ENCODE measurements at places on chromosomes 4 and X.

- no peak for DNase-seq
Observed at GRCh38 chr4:161172396-161173026, 991.3 kb downstream of the FSTL5 start.

DNA sequence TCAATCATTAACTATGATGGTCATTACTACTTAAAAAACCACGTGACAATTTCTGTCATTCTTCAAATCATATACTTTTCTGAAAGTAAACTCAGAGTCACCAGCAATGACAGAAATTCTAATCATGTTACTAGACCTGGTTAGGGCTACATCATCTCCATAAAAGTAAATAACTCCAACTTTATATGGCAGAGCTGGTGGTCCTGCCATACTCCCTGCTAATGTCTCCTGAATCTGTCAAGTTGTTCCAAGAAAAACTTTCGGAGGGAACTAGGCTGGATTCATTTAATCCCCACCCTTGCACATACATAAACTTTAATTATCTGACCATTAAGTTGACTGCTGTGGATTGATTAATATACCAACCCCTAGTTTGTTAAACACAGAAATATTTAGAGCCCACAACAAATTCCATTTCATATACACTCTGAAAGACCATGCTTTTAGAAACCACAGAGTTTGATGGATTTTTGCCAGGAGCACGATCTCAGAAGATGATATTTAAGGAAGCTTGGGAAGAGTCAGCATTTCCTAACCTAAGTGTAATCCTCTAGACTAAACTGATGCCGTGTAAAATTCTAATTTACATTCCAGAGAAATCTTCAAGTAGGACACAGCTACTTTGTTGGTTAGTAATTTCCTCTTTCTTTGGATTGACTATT lies 577.0 kb downstream of the FAT4 start:
- DNase-seq, result no peak

DNA sequence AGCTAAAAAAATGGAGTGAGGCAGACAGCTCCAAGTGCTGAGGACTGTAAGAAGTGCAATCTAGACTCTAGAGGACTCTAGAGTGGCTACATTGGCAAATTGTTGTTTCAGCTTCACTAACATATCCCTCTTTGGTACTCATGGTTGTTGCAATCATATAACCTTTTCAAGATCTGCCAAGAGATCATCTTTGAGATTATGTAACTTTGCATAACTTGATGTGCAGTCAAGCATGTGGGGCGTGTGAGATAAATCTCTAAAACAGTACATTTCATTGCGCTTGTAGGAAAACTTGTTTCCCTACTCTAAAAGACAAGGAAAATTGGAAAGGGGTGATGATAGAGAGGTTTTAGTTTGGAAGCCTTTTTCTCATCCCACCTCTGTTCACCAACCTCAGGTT lies 11.2 kb upstream of the BRS3 start:
- DNase-seq, result no peak

- peak; percentile 24 for DNase-seq
Observed at GRCh38 chrX:123976706-123977316, 15.3 kb downstream of the STAG2 start.

GRCh38 chrX:20252381-20253231 lies 14.1 kb downstream of the RPS6KA3 start:
- no peak for DNase-seq

DNA sequence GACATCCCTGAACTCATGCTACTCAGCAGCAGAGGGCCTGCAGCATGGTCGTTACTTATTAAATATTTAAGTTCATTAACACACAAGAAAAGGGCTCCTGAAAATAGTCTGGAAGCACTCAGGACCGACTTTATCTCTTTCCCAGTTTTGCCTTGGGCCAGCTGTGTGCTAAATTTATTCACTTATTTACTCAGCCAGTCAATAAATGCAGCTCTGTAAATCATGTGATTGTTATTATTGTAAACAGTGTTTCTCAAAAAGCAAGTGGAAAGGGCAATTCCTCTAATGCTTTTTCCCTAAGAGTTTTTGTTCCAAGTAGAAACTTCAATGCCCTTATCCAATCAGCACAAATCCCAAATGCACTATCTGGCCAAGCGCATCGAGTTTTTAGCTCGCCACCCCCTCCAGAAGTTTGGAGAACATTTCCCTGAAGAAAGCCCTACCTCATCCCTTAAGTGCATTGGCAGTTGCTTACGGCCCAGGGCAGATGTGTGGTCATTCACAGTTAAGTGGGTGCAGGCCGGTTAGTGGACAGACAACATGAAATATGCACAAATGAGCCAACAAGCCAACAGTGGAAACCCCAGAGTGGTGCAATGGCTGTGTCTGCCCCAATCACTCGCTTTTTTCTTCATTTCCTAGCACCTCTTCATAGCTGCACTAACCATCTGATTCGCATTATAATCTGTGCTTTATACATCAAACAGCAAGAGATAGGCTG lies 125.8 kb downstream of the SMIM20 start:
- no peak for DNase-seq

- no peak for DNase-seq
Observed at GRCh38 chr4:26736621-26737020, 124.0 kb upstream of the STIM2 start.

GRCh38 chrX:132591719-132592275 lies 103.0 kb upstream of the MBNL3 start:
- DNase-seq, result no peak

DNA sequence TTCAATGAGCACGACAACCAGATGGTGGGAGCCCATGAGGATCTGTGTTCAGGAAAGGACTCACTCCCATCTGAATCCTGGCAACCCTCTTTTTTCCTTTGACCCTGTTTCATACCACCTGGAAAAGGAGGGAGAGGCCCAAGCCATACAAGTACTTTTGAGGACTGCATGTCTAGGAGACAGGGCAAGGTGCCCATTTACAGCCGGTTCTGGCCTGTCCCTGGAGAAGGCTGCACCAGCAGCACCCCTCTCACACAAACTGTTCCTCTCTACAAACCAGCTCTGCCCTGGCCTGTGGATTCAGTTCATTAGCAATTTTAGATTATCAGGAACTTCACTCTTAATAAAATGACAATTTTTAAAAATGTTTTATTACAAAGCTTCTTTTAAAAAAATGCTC lies 57.5 kb downstream of the HADH start:
- DNase-seq, result no peak

GRCh38 chr4:184598753-184599491 lies 50.3 kb downstream of the CASP3 start:
- DNase-seq, result no peak

- no peak for DNase-seq
Observed at GRCh38 chr4:2695346-2696060, 60.6 kb downstream of the TNIP2 start.

GRCh38 chr4:94290245-94290644 lies 52.4 kb downstream of the HPGDS start:
- no peak for DNase-seq

DNA sequence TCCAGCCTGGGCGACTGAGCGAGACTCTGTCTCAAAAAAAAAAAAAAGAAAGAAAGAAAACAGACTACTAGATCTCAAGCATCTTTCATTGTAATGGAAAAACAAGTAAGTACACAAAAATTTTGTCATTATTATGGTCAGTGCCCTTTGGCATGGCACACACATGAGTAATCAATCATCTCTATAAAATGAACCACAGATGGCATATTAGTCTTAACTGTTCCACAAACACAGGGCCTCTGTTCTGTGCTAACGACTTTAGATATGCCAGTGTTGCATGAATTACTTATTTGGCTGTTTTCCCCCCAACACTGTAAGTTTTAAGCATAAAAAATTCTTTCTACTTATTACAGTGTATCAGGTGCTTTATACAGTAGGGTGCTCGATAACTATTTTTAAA lies 90.4 kb downstream of the COX7B2 start:
- no peak for DNase-seq

DNA sequence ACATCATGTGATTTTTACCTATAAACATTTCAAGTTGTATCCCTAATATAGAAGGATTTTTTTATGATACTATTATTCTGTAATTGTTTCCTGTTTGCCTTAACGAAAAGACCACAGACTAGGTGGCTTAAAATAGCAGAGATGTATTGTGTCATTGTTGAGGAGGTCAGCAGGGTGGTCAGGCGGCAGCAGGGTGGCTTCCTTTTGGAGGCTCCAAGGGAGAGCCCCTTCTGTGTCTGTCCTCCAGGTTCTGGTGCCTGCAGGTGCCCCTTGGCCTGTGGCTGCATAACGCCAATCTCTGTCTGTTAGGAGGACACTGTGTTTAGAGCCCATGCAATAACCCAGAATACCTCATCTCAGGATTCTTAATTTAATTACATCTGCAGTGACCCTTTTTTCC lies 118.1 kb downstream of the TBL1X start:
- DNase-seq, result no peak

DNA sequence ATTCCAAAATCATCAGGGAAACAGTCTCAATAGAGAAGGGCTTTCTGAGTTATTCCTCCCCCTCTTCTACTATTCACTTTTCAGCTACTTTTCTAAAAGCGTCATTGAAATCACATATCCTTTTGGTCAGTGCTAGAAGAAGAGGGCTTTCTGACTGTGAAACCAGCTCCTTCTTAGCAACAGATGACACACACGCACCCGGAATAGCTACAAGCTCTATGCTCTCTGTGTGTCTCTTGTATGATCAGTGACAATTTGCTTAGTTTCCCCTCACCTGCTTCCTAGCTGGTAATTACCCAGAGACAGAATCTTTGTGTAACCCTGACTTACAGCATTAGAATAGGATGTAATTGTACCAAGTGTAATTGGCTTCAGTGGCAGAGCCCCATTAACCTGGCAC lies 268.1 kb upstream of the SLITRK2 start:
- DNase-seq, result no peak

DNA sequence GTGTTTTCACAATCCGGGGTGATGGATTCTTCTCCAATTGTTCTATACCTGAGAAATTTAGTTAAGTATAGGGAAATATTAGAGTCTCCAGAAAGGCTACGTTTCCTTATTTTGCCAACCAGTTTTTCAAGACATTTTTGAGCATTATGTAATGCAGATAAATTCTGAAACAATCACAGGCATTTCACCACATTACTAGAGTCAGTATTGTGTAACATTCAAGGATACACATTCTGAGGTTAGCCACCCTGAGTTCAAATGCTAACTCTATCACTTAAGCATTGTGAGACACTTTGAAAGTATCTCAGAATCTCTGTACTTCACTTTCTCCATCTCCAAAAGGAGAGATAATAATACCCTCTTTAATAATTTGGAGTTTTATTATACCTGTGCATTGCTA lies 10.6 kb downstream of the SULT1B1 start:
- DNase-seq, result no peak

DNA sequence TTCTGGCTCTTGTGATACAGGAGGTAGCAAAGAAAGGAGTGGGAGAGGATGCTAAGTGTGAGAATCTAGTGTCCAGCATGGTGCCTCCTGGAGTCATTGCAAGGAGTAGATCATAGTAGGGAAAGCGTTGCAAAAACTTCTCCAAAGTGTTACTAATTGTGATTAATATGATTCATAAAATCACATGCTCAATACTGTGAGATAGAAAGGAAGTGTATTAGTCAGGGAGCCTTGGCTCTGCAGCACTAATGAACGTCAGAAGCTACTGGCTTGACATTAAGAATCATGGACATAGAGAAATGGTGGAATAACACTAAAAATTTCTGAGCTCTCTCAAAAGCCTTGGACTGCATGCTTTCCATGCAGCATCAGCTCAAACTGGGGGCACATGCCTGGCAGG lies 299.1 kb downstream of the EVC2 start:
- no peak for DNase-seq

- DNase-seq, result no peak
Observed at GRCh38 chr4:125681240-125681639, 366.5 kb downstream of the FAT4 start.

DNA sequence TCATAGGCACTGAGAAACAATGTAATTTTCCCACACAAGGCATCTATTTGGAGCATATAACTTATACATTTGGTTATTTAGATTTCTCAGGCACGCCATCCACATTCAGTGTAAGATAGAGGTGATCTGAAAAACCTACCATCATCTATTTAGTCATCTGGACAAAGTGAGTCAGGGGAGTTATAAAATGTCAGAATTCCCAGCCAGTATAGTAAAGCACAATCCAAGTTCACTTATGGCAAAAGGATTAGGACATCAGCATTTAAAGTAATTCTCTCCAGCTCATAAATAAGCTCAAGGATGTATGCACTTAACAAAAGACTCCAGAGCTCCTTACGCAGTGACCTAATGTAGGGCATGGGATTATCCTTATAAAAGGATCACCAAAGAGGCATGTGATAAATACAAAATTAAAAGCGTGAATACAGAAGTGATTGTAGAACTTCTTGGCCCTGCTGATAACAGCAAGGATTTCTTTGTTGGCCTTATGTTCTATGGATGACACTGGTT lies 65.3 kb upstream of the DCLK2 start:
- no peak for DNase-seq

DNA sequence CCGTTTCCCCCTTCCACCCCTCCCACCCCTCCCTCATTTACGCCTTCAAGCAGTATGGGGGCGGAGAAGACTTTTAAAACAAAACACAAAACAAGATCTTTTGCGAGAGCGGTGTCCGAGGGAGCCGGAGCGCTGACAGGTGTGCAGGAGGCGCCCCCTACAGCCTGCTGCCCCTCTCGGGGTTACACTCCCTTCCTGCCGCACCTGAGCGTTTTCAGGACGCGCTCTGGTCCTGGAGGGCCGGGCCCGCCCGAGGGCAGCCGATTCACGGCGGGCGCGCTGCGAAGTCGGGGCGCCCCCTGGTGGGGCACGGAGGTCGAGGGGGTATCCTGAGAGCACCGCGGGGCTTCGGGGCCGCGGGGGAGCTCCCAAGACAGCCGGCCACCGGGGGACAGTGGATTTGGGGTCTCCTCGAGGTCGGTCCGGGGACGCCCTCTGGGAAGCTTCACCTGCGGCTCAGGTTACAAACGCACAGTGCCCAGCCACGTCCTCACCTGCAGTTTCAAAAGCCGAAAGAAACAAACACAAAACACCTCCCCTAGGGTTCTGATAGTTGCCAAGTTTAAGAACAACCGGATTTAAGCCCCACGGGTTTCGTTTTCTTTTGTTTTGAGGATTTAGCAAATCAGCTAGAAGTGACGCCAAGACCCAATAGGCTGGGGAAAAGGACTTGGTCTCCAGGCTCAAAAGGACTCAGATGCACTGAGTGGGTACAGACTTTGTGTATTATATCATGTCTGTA lies 8.0 kb upstream of the NEUROG2 start:
- no peak for DNase-seq

Measured in globus pallidus (tissue), 1 donor.